AG10803 (cell line): ENCODE measurements at places on chromosomes 6 and 20.

- DNase-seq, result peak; percentile 63
Measured at GRCh38 chr6:101851911-101852310, 458.4 kb downstream of the GRIK2 start.

DNA sequence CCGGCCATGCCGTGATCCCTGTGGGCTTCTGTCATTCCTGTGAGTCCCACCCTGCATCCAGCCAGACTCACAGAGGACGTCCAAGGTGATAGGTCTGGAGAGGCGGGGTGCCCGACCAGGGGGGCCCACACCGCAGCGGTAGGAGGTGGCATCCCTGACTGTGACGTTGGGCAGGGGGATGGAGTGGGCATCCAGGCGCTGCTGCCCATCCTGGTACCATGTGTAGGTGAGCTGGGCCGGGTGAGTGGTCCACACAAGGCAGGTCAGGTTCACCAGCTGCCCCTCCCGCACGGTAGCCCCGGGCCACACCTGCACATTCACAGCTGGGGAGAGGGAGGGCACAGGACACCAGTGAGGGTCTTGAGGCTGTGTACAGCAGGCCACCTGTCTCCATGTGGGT is 11.6 kb upstream of the ADAM33 start:
- no peak for DNase-seq

- peak; percentile 48 for DNase-seq
Measured at GRCh38 chr6:37822851-37823682, 3.5 kb downstream of the ZFAND3 start.

DNA sequence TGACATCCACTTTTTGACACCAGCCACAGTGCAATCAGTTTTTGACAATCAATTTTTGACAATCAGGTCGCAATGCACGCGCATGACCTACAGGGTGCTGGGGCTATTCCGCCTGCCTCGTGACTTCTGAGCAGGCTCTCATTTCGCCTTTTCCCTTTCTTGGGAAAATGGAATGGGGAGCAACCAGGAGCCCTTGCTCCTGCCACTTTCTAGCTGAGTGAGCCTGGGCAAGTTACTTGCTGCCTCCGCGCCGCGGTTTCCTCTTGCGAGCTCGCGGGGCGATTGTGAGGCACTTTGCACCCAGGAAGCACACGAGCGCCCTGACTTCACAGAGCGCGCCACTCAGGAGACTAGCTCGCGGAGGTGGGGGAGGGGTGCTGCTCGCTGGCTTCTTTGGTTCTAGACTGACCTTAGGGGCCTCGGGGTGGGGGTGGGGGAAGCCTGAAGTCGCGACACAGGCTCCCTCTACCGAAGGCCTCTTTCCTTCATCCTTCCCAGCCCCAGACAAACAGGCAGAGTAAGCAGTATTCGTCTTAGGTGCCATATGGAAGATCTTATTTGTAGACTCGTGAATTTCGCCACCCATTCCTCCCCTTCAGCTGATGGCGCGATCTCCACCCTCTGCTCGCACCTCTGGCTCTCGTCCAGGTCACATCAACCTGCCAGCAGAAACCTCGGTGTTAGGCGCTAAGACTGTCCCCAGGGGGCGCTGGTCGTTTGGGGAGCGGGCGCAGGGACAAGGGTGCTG is 4.6 kb downstream of the TP53TG5 start:
- DNase-seq, result peak; percentile 70

- DNase-seq, result peak; percentile 54
Measured at GRCh38 chr6:44636561-44637248, 249.2 kb downstream of the CDC5L start.

GRCh38 chr6:145813285-145814034 is 1.1 kb downstream of the FBXO30 start:
- DNase-seq, result peak; percentile 70

- no peak for DNase-seq
Measured at GRCh38 chr6:35209081-35209480, 4.7 kb upstream of the SCUBE3 start.

DNA sequence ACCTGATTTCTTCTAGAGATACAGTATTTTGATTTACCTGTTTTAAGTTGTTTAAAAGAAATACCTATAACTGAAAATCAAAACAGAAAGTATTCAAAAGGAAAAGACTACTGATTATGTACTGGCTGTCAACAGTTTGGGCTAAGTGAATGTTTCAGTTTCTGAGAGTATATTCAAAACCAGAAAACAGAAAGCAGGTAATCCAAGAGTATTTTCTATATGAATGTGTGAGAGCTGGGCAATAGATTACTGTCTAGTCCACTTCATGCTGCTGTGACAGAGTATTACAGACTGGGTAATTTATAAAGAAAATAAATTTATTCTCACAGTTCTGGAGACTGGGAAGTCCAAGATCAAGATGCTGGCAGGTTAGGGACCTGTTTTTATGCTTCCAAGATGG is 261.0 kb downstream of the ARHGAP18 start:
- DNase-seq, result no peak

GRCh38 chr6:142838821-142839685 is 105.9 kb downstream of the HIVEP2 start:
- no peak for DNase-seq

- DNase-seq, result no peak
Measured at GRCh38 chr6:4397307-4397706, 261.9 kb upstream of the ECI2 start.

DNA sequence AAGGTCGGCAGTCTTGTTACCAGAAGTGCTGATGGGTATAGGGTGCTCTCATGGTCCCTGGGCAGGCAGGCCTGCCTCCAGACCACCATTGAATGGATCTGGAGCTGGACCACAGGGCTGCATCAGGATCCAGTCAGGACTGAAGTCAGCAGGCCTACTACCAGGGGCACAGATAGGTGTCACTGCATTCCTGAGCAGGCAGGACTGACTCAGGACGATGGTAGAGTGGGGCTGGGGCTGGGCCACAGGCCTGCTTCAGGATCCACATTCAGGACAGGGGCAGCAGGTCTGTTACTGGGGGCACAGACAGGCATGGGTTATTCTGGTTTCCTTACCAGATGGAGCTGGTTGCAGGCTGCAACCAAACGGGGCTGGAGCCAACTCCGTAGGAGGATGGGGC is 51.4 kb upstream of the MAP3K4 start:
- no peak for DNase-seq

GRCh38 chr6:2168480-2168879 is 76.9 kb downstream of the GMDS start:
- DNase-seq, result peak; percentile 34

DNA sequence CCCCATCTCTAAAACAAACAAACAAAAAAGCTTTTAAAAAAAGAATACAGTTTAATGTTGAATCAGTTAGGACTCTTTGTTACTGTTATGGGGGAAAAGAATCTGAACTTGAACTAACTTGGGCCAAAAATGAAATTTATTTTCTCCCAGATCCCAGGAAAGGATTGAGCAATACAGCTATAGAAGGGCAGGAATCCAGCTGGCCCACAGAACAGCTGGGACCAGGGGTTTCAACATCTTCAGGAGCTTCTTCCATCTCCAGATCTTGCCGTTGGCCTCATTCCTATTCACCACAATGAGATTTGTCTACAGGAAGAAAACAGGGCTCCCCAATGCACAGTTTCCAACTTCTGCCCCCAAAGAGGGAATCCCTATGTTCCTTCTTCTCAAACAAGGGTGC is 43.2 kb upstream of the AKAP12 start:
- DNase-seq, result peak; percentile 86

GRCh38 chr6:160226118-160226591 is 32.5 kb downstream of the SLC22A2 start:
- no peak for DNase-seq

DNA sequence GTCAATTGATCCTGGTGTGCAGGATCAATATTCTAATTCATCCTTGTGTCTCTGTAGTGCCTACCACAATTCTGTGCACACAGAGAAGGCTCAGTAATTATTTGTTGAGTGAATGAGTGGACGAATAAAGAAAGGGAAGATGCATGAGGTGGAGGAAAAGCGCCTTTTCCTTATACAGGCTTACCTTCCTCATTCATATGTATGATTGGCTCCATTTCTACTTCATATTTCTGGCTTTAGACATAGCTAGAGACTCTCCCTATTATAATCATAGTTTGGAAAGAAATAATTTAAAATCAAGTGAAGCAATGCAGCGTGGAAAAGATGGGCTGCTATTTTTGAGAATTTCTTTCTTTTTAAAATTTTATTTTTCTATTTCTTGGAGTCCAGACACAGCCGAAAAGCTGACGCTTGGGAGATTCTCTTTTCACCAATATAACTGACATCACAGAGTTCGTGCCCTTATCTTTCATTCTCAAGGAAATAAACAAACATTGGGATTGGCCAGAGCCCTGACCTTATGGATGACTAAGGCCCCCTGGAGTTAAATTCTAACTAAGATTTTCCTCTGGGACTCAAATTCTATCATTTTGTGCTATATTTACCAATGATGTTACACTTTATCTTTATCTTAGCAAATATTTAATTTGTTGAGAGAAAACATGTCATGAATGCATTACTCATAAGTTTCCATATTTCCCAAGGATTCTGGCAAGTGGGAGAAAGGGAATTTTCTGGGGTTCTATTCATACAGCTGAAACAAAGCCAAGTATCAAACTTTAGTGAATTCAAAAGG is 48.1 kb downstream of the PRL start:
- no peak for DNase-seq

DNA sequence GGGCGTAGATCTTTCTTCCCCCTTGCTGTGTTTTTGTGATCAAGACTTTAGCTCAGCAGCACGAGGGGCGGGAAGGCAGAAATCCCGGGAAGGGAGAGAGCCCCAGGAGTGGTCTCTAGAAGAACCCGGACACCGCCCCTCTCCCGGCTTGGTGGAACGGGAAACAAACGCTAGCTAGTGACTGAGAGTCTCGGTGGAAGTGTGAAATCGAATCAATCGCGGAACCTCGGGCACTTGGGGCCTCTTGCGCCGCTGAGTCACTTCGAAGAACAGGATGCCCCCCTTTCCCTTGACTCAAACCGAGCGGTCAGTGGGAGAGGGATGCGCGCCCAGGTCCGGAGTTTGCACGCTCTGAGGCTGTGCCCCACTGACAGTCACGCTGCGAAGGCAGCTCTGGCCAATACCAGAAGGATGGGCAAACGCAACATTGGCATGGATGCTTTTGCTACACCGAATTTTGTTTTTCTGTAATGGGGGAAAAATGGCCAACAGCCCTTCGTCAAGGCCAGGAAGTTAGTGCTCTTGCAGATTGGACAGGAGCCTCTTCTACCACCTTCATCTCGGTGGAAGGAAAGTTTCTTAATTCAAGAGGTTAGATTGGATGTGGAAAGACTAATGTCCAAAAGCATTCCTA is 1.6 kb upstream of the OLIG3 start:
- no peak for DNase-seq
